ENCODE measurements at places on chromosomes 5 and 9. TPM values are rescaled to one million over a fixed set of nuclear protein-coding genes. Genes with fewer than 3 reads are reported as not detected.
A peak's percentile ranks its signal among the peaks of the same experiment; 100 is the strongest.

- no peak for DNase-seq
Observed at GRCh38 chr5:62737766-62738165, 159.1 kb downstream of the LRRC70 start.

Gene CYLC2
- not detected for total RNA-seq

- DNase-seq, result no peak
Observed at GRCh38 chr5:172730981-172731679, 39.9 kb downstream of the DUSP1 start.

Gene MARCOL
- total RNA-seq, result not detected

Gene NR5A1
- total RNA-seq, result not detected

- no peak for DNase-seq
Observed at GRCh38 chr9:134463280-134463679, 137.0 kb downstream of the RXRA start.

DNA sequence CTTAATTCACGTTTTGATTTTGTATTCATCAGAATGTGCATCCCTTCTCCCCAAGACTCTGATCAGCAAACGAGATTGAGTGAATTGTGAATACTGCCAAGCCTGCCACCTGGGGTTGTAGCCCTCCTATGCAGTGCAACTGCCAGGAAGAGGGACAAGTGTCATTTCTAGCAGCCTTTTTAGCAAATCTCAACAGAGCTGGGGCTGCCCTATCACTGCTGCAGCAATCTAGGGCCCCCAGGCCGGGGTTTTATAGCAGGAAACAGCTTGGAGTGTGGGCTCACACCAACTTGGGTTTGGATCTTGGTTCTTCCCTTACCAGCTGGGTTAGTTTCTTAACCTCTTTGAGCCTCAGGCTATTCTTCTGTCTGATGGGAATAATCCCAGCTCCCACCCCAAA lies 4.0 kb downstream of the CSF1R start:
- DNase-seq, result no peak

Gene ST6GALNAC4
- total RNA-seq, result 39.8 TPM

- DNase-seq, result no peak
Observed at GRCh38 chr9:15278091-15278687, 28.8 kb downstream of the TTC39B start.

DNA sequence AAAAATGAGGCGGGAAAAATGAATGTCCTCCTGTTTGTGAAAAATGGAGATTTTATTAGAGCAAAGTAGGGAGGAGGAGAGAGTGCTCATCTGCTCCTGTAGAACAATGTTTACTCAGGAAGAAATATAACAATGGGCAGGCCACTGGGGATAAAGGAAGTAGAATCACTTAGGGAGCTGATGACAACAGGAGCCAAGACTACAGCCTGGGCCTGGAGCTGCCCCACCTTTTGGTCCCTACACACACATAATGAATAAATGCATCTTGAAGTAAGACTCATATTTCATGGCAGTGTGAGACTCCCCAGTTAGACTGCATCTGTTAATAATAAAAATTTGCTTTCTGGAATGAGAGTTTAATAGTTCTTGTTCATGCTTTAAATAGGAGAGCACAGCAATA lies 1939.8 kb downstream of the EFNA5 start:
- peak; percentile 1 for DNase-seq

DNA sequence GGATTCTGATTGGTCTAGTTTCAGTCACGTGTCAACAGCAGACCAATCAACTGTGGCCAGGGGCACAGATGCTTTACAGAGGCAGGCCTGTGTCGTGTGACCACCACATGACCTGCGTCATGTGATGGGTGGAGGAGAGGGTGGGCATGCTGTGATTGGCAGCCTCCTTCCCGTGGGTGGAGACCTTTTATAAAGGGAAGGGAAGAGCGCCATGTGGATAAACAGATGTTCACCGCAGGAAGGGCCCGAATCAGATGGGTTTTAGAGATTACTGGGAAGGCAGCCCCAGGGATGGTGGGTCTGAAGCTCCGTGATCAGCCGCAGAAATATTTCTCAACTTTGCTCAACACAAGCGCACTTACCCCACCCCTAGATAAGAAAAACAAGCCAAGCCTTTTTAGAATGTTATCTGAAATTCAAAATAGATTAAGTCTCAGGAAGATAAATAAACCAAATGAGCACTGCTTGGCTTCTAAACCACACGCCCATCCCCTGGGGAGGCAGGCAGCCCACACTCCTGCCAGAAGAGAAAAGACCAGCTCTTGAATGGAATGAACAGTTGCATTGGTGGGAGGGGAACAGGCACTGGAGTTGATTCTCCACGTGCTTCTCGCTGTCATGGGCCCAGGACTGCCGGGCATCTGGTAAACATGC lies 43.6 kb downstream of the ROPN1L start:
- peak; percentile 40 for DNase-seq

Gene CERCAM
- 63.2 TPM for total RNA-seq

GRCh38 chr9:17614250-17614649 lies 35.4 kb downstream of the SH3GL2 start:
- no peak for DNase-seq

DNA sequence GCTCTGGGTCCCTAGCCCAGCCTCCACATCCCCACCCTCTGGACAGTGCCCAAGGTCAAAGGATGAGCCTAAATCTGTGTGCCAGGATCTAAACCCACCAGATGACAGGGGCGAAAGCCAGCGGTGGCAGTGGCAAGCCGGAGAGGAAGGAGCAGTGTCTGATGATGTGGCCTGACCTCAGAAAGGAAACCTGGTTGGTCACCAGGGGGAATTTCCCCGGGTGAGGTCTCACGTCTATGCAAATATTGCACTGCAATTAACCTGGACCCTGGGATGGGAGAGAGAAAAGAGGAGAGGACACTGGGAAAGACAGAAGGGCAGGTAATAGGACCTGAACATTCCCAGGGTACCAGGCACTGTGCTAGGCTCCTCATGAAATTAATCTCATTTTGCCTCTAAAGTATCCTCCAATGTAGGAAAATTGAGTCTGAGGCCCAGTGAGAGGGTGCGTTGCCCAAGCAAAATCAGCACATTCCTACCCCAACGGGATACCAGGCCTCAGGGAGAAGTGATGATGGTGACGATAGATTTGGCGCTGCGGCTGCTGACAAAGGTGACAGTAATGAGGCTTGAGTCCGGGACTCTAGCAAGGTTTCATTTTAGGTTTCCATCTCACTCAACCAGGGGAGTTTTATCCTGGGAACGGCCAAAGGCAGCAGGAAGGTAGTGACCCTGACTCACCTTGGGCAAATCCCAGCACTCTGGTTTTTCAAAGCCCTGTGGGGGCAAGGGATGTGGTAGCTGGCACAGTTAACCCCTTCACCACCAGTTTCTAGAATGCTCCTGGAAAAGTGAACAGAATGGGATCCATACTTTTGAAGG lies 13.4 kb upstream of the TNIP1 start:
- peak; percentile 21 for DNase-seq

Gene ARID3C
- total RNA-seq, result 0.31 TPM

Gene NR4A3
- 4.7 TPM for total RNA-seq

GRCh38 chr5:100444961-100445360 lies 90.2 kb upstream of the FAM174A start:
- DNase-seq, result no peak

Gene SEMA5A
- total RNA-seq, result 40.3 TPM

- no peak for DNase-seq
Observed at GRCh38 chr5:133406977-133407632, 205.2 kb downstream of the FSTL4 start.

DNA sequence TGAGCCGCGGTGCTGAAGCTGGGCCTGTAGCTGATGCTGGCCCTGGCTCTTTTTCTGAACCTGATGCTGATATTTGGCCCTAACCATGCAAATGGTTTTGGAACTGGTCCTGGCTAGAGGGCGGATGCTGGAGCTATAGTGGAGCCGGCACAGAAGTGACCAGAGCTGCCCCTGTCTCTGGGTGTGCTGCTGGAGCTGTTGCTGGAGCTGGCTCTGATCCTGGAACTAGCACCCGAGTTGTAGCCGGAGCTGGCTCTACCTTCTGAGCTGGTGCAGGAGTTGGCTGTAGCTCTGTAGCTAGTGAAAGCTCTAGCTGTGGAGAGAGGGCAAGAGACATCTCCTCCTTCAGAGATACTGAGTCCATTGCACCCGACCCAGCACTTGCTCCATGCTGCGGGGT lies 12.8 kb downstream of the LCN10 start:
- no peak for DNase-seq

Gene COL5A1
- total RNA-seq, result 435 TPM

Gene FASTKD3
- 14.7 TPM for total RNA-seq

DNA sequence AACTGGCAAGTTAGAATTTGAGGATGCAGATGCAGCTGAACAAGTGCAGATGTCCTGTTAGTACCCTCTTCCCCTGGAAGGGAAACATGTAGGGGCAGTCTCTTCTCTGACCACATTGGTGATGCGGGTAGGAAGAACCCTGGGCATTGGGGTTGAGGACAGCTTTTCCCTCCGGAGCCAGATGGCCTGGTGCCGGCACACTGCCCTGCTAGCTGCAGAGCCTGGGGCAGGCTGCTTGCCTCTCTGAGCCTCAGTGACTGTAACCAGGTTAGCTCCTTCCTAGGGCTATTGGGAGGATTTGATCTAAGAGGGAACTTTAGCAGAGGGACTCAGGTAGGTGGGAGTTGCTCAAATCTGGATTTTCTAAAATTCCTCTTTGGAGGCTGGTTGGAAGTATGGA lies 148.4 kb downstream of the HSPA4 start:
- no peak for DNase-seq

- DNase-seq, result no peak
Observed at GRCh38 chr9:134442486-134443173, 116.4 kb downstream of the RXRA start.

Gene KCNMB1
- total RNA-seq, result 0.41 TPM

DNA sequence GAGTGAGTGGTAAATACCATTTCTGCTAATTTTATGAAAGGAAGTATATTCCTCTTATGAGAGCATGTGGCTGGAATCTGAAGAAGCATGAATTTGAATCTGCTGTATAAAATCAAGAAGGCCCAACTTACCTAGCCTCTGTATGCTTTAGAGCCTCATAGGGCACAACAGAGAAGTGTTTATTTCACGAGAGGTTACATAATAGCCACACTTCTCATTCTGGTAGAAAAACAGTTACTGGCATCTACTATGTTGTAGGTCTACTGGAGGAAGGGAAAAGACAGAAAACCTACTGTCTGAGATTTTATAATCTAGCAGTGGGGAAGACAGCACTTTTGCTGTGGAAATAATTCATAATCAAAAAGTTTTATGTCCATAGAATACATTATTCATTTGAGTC lies 172.6 kb upstream of the ZNF608 start:
- DNase-seq, result no peak

- DNase-seq, result no peak
Observed at GRCh38 chr5:177334781-177335700, 16.4 kb downstream of the LMAN2 start.

DNA sequence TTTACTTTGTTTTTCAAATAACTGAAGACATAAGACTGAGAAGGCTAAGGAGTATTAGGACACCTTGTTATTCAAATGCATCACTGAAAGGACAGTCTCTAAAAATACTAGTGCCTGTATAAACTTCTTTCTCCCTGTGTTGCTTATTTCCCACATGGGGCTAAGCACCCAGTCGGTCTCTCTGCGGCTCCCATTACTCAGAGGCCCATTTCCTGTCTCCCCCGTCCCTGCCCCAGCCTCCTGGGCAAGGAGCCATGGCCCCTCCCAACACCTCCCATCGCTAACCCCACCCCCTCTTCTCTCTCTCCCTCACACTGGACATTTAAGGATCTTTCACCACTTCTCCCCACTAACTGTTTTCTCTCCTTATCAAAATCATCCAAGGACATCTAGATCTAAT lies 81.9 kb downstream of the EBF1 start:
- DNase-seq, result no peak

- DNase-seq, result no peak
Observed at GRCh38 chr5:142425286-142426065, 100.7 kb upstream of the SPRY4 start.

DNA sequence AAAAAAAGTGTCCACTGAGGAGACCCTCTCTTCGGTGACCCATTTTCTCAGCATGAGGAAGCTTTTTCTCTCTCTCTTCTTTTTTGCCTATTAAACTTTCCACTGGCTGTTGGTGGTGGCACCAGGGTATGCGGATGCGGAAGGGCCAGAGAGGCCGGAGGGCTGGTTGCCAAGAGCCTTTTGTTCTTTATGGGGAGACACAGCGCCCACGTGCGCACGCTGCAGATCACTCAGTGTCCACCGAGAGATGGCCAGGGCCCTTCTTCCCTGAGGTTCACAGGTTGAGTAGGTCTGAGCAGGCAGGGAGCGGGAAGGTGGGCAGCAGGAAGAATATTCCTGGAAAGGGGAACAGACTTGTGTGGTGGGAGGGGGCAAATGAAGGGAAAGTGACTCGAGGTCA lies 69.1 kb downstream of the STK10 start:
- no peak for DNase-seq

- DNase-seq, result no peak
Observed at GRCh38 chr5:137825165-137825564, 42.5 kb upstream of the MYOT start.

Gene DOLPP1
- total RNA-seq, result 9.9 TPM

DNA sequence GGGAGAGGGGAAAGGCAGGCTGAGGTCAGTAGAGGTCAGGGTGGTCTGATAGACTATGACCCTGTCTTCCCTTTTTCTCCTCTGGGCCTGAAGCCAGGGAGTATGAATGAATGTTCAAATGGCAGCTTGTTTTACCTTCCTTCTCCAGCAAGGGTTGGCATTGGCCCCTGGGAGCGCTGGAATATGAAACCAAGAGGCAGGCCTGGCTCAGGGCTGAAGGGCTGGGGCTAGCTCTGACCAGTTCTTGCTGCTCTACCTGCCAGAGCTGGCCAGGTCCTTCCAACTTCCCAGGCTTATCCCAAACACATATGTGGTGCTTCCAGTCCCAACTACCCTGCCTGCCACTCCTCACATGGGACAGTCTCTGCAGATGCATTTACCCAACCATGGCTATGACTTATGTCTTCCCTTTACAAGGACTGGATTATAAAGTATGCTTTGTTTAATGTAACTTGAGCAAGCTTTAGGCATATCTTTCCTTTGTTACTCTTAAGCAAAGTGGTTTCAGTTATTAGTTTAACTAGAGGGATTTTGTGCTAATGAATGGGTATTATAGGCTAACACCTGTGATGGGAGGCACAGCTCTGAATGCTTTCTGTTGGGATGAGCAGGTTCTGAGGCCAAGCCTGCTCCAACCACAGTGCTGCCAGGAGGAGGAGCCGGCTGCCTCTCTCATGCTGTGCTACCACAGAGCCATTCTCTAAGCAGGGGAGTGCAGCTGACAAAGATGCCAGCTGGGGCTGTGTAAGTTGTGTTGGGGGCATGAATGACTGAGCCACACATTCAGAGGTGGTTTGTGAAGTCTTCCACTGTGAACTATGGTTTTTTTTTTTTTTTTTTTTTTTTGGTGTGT lies 6.1 kb downstream of the CCNI2 start:
- peak; percentile 56 for DNase-seq

Data from tongue (tissue), 3 donors.